ENCODE measurements at places on chromosomes 3 and 15. TPM values are rescaled to one million over a fixed set of nuclear protein-coding genes. Genes with fewer than 3 reads are reported as not detected.
A peak's percentile ranks its signal among the peaks of the same experiment; 100 is the strongest.

GRCh38 chr15:89776274-89777072 lies at the start of gene MESP2:
TSS of gene MESP2 (plus strand) at chr15:89776332. CDS start at chr15:89776358, 26 bp downstream.
- no peaks in the 10 kb centered on the region for H3K36me3 ChIP-seq
- peaks cover 6% of the 10 kb centered on the region for H3K4me1 ChIP-seq
- no peak within 1 kb of the TSS for H3K27ac ChIP-seq
- peak within 1 kb of the TSS; percentile 55 for H3K4me3 ChIP-seq
- H3K27me3 ChIP-seq: peaks cover 23% of the 10 kb centered on the region
- DNase-seq: peak; percentile 74

- H3K36me3 ChIP-seq: peaks cover 12% of the 10 kb centered on the region
- no peaks in the 10 kb centered on the region for H3K27me3 ChIP-seq
- H3K4me1 ChIP-seq: no peaks in the 10 kb centered on the region
- no peak for DNase-seq
- H3K27ac ChIP-seq: no peak overlapping the region
Observed at GRCh38 chr3:47456984-47457383, 18.8 kb downstream of the SCAP start.

DNA sequence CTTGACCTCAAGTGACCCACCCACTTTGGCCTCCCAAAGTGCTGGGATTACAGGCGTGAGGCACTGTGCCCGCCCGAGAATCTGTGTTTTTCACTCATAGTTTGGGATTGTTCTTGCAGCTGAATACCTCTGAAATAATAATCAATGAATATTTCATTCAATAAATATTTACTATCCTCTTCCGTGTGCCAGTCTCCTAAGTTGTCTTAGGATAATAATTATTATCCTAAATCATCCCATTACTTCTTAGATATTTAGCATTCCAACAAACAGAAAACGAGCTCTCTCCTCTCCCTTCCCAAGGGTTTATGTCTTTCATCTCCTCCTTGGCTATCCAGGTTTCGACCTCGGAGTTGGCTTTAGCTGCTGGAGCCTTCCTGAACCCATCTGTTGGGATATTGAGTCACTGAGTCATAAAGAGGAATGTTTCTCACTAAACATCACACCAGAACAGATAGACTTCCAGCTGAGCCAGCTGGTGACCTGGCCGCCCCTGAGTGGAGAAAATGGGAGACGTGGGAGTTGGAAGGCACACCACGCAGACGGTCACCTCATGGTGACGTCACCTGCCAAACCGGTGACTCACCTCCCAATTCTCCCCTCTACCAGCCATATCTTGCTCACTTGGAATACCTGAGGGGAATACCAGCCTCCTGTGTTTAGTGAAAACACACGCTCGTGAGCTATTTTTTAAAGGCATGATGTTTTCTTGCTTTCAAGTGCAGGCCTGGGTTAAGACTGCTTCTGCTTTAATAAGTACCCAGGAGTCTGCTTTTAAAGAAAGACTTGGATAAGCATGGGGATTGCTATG lies 43.9 kb downstream of the BHLHE40 start:
- DNase-seq: no peak
- H3K4me1 ChIP-seq: peaks cover 57% of the 10 kb centered on the region
- H3K27ac ChIP-seq: no peak overlapping the region

- H3K27me3 ChIP-seq: peaks cover 2% of the 10 kb centered on the region
- H3K4me1 ChIP-seq: peaks cover 6% of the 10 kb centered on the region
- no peak overlapping the region for H3K4me3 ChIP-seq
- H3K36me3 ChIP-seq: no peaks in the 10 kb centered on the region
Observed at GRCh38 chr3:131353986-131354385, 27.6 kb upstream of the NUDT16 start.

GRCh38 chr3:71461749-71462483 lies 121.6 kb downstream of the FOXP1 start:
- peaks cover 39% of the 10 kb centered on the region for H3K4me1 ChIP-seq
- H3K4me3 ChIP-seq: no peak overlapping the region
- peaks cover 38% of the 10 kb centered on the region for H3K36me3 ChIP-seq
- peak overlapping the region; percentile 20 for H3K27ac ChIP-seq

The HRH1 gene
- 0.36 TPM for total RNA-seq

GRCh38 chr3:185659942-185660921 lies 74.1 kb downstream of the SENP2 start:
- no peaks in the 10 kb centered on the region for H3K36me3 ChIP-seq
- H3K4me1 ChIP-seq: peaks cover 3% of the 10 kb centered on the region
- H3K27ac ChIP-seq: no peak overlapping the region
- H3K27me3 ChIP-seq: peaks cover 14% of the 10 kb centered on the region
